CD4-positive, alpha-beta T cell treated with Interleukin-15 for 1 hour (primary cell): ENCODE measurements at places on chromosomes 16 and 17.

DNA sequence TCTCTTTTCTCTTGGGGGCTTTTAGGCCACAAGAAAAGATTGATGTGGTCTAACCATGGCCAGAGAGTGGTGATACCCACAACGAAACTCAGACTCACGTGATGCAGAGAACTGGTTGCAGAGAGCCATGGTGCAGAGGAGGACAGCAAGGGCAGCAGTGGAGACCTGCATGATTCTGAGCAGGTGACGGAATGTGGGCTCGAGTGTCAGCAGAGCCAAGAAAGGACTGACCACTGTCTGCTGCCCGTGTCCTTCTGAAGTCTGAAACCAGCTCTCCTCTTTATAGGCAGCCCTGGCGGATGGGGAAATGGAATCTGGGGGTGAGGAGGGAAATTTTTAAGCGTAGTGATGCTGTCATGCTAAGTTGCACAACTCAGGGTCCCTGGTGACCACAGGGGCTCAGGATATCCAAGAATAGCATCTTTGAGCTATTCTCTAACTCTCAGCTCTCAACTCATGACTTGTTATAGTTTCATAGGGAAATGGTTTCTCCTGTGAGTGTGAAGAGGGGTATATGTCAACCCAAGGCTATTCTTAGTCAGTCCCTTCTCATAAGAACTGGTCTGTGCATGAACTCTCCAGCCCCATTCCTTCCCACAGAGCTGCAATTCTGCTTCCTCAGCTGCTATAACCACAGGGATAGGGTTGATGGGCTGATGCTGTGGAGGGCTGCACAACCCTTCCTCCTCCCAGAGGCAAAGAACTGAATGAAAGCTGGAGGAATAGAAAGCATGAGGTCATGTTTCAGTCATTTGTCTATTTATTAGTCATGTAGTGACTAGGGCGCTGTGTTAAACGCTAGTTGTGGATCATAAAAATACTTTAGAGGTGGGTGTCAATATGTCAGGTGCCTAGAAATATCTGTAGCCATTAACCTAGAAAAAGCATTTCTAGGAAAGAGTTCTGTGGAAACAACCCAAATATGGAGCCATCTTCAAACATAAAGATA, at the start of gene CCL3:
Gene CCL3 (minus strand): TSS at position 256 of the 949 bp plus-strand sequence. CDS start 85 bp downstream, at position 171.
- DNase-seq = peak; percentile 82

DNA sequence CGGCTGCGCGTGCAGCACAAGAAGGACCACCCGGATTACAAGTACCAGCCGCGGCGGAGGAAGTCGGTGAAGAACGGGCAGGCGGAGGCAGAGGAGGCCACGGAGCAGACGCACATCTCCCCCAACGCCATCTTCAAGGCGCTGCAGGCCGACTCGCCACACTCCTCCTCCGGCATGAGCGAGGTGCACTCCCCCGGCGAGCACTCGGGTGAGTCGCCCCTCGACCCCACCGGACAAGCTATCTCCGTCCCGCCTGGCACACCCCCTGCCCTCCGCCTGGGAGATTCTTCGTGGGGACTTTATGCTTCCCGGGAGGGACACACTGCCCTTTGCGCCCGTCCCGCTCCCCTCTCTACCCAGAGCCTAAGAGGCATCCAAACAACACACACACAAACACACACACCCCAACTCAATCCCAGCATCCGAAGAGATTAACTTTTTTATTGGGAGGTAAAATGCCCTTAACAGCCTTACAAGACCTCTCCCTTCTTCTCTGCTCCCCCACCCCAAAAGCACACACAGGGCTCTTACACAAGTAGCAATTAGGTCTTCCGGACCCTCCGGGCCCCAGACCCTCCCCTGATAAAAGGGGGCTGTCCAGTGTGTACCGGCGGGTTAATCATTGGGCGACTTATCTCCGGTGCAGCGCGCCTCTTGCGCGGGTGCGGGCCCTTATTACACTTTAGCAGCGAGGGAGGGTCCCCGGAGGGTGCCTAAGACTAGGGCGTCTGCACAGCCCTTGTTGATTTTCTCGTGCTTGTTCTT, 2.1 kb downstream of the SOX9 start:
- DNase-seq = no peak

DNA sequence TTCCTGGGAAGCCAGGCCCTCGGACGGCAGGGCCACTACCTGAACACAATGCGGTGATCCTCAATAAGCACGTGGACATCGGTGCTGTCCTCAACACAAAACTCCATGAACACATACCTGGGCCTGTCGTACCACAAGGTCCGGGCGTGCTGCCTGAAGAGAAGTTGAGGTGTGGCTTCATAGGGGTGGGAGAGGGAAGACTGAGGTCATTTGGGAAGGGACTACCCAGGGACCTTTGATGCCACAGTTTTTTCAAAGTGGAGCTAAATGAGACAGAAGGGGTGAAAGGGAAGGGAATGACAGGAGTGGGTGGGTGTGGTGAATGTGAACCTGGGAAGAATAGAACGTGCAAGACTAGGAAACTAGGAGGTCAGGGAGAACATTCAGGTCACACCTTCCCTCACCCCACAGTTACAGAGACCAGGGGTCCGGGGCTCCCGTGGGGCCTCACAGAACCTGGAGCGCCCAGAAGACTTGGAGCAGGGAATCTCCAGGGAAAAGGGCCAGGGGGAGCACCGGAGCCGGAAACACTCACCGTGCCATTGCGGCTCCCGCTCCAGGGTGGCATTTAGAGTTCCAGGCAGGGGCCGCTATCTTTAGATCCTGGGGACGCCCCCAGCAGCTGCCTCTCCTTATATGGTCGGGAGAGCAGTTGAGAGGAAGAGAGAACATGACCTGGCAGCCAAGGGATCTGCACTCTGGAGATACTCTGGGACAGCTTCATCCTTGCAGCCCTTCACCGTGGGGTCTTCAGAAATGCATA, at the start of gene PTGES3L:
Gene PTGES3L (minus strand): TSS at position 570 of the 763 bp plus-strand sequence. CDS start 27 bp downstream, at position 543.
- peak; percentile 17 for DNase-seq

GRCh38 chr16:85759631-85760419, 8.9 kb upstream of the C16orf74 start:
- DNase-seq = peak; percentile 61

GRCh38 chr17:47719411-47720152, 13.5 kb upstream of the TBX21 start:
- DNase-seq = no peak

DNA sequence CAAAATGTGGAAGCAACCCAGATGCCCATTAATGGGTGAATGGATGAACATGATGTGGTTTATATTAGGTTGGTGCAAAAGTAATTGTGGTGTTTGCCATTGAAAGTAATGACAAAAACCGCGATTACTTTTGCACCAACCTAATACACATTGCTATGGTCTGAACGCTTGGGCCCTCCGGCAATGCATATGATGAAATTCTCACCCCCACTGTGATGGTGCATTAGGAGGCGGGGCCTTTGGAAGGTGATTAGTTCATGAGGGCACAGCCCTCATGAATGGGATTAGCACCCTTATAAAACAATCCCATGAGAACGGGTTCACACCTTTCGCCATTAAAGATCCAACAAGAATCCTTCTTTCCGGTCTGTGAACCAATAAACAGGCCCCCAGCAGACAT, 25.3 kb upstream of the PRM1 start:
- no peak for DNase-seq

DNA sequence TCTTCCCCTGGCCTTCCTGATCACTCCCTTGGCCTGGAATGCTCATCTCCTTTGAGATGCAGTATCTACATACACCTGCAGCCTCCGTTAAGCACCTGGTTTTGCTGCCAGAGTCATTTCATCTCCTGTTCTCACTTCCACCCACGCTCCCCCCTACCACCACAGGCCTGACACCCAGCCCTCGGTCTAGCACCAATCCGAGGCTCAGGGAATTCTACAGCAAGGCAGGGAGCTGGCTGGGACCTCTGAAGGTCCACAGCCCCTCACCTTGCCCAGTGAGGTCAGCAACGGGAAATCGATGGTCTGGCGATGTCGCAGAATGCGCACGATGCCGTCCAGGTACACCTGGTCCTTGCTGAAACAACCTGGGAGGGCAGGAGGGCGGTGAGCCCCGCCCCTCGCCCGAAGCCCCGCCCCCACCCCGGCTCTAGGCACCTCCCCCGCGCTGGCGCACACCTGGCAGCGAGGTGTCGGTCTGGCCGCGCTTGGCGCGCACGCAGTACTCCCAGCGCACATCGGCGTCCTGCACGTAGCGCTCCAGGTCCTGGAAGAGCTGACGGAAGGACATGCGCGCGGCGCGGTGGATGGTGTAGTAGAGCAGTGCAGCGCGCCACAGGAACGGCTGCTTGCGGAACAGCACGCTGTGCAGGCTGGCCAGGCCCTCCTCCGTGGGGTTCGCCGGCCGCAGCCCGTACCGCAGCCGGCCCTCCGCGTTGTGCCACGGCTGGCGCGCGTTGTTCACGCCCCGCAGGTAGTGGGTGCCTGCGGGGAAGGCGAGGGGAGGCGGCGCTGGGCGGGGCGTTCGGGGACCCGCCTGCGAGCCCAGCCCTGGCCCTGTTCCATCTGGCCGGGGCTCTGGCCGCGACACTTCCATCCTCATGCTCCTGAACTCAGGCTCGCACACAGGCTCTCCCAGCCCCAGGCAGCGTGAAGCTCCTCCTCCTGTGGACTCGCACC, 5.7 kb downstream of the MATCAP1 start:
- peak; percentile 63 for DNase-seq

GRCh38 chr17:333626-334396, 18.8 kb downstream of the RPH3AL start:
- DNase-seq = peak; percentile 30
